ENCODE measurements at places on chromosomes 3 and 15. TPM values are rescaled to one million over a fixed set of nuclear protein-coding genes. Genes with fewer than 3 reads are reported as not detected.

The PDIA3 gene
- total RNA-seq: 117 TPM

The CYP1A2 gene
- not detected for total RNA-seq

The PCSK6 gene
- total RNA-seq: 31.5 TPM

- H3K27ac ChIP-seq: no peak overlapping the region
- H3K27me3 ChIP-seq: no peaks in the 10 kb centered on the region
- no peak overlapping the region for H3K4me3 ChIP-seq
- H3K36me3 ChIP-seq: no peaks in the 10 kb centered on the region
These were observed 307.3 kb downstream of the SV2B start for GRCh38 chr15:91407269-91407889.

DNA sequence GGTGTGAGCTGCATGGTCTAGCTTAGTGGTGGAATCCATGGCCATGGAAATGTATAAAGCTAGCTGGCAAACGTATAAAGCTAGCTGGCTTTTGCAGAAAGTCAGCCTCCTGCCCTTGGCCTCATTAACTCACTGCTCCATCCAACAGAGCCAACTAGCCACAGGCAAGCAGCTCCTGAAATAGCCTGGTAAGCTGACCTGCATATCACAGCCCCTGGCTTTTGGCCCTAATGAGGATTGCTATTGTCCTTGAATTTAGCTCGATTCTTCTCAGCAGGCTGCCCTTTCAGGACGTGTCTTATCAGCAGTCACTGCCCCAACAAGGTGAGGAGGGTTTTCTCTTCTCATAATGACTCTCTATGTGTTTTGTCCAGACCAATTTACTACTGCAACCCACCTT lies 446.8 kb downstream of the WDR72 start:
- H3K27ac ChIP-seq: no peak overlapping the region
- H3K4me3 ChIP-seq: no peak overlapping the region
- H3K36me3 ChIP-seq: no peaks in the 10 kb centered on the region
- H3K27me3 ChIP-seq: no peaks in the 10 kb centered on the region
